ENCODE measurements at places on chromosomes 2 and 18.

- no peak for DNase-seq
Observed at GRCh38 chr2:115427436-115427835, 985.0 kb downstream of the DPP10 start.

- DNase-seq = no peak
Observed at GRCh38 chr2:38875227-38875575, 533 bp downstream of the DHX57 start.

DNA sequence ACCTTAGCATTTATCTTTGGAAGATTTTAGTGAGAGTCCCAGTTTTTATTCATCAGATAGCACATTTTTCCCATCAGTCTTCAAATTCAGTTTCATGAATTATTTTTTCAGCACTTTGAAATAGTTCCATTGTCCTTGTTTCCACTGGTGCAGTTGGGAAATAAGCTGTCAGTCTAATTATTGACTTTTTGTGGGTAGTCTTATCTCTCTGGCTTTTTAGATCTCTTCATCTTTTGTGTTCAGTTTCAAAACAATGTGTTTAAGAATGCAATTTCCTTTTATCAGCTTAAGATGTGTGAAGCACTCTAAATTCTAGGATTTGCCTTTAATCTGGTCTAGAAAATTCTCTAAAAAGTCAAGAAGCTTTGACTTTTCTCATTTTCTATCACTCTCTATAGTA, 70.5 kb downstream of the GFPT1 start:
- no peak for DNase-seq

DNA sequence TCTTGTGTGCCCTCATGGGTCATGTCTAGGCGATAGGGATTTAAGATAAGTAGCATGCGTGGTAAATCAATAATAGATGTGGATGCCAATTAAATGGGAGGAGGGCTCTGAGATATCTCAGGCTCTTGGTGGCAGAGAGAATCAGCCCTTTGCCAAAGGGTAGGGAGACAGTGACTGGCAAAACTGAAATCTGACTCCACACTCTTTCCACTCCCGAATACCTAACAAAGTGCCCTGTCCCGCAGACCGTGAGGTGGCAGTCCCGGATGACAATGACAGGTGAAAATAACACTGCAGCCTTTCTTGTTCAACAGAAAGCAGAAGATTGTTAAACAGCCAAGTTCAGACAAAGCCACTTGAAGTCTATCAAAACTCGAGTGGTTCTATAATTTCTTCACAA, 47.0 kb downstream of the C2orf76 start:
- no peak for DNase-seq

GRCh38 chr2:9472511-9472910, 1.8 kb upstream of the IAH1 start:
- DNase-seq = no peak

DNA sequence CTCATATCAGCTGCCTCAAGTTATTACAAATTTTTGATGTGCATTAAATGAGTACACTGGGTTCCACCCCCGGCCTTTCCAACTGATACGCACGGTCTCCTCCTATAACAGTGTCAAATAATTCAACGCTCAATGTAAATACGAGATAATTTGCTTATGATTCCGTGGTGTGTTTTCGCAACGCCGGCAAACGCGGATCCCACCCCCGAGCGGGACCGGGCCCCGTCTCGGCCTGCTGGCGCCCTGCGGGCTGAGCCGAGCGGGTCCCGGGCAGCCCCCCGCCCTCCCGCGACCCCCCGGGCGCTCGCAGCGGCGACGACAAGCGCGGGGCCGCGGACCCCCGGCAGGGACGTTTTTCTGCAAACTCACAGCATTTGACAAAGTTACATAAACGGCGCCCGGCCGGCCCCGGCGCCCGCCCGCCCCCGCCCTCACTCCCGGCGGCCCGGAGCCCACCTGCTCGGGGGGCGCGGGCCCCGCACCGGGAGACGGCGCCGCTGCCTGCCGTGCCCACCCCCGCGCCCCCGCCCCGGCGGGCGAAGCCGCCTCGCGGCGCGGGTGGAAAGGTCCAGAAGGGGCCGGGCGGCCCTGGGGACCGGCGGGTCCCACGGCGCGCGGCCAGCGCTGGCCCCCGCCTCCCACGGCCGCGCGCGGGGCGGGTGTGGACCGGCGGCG, 762 bp downstream of the HDAC4 start:
- peak; percentile 26 for DNase-seq

DNA sequence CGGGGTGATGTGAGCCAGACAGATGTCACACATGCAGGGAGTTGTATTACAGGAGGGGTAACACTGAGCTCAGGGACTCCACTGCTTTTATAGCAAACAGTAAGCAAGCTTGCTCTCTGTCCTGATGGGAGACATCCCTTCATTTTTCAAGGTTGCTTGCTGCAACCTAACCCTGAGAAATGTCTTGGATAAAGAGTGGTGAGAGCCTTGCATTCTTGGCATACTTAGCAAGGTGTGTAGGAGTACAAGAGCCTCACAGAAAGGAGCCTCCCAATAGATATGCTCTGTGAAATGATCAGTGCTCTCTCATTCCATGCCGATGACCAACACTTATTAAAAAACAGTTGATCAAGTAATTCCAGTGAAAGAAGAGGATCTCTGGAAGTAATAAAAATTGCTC, 8.1 kb downstream of the PFN4 start:
- DNase-seq = no peak

- no peak for DNase-seq
Observed at GRCh38 chr2:241936457-241937133, 67.1 kb downstream of the RTP5 start.
